ENCODE measurements at places on chromosomes 1 and 21.

DNA sequence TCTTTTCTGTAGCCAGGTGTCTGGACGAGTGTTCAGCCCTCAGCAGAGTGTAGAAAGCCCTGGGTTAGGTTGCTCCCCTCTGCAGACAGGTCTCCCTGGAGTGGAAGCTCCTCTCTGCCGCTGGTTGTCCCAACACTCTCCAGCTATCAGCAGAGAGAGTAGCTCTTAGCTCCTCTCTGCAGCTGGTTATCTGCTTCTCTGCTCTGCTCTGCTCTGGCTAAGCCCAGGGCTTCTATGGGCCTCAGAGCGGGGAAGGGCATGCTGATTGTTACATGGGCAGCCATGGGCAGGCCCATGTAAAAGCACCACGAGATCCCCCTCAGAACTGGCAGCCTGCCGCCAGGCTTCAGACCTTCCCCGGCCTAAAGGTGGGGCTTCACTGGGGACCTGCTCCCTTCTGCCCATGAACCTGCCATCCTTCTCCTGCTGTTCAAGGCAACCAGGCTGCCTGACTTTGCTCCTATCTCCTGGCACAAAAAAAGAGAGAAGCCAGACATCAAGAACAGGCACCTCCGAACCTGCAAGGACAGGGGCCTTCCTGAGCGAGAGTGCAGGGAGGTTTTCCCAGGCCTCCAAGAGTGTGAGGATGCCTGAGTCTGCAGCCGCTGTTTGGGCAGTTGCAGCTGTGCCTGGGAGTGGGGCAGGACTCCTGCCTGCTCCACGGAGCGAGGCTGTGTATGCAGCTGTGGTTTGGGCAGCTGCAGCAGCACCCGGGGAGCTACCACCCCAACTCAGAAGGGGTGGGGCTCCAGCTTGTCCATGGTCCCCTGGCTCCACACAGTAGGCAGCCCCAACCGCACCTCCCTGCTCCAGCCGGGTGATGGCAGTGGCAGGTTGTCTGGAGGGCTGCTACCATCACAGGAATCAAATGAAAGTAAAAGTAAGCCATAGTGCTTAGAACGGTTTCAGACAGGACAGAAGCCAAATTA, 973.7 kb downstream of the LTN1 start:
- no peak for DNase-seq

GRCh38 chr1:32361674-32362473, 411 bp downstream of the FAM229A start:
- no peak for DNase-seq

- DNase-seq: no peak
Measured at GRCh38 chr21:43957611-43958362, 54.3 kb upstream of the TRAPPC10 start.

DNA sequence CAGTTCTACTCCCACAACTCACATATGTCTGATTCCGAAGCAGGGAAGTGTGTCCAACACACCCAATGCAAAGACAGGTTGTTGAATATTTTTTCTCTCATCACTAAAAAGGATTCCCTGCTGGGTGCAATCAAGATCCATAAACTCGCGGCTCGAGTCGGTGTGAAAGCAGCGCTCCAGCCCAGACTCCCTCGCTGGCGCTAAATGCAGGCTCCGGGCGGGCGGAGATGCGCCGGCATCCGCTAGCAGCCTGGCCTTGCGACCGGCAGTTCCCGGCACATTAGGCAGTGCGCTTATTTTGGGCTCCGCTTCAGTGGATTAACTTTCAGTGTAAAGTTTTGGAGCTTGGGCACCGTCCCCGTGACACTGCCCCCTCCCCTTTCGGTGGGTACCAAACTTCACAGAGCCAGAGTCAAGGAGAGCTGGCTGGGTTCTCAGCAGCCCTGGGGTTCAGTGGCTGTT, 87.7 kb upstream of the POU3F1 start:
- DNase-seq: no peak

DNA sequence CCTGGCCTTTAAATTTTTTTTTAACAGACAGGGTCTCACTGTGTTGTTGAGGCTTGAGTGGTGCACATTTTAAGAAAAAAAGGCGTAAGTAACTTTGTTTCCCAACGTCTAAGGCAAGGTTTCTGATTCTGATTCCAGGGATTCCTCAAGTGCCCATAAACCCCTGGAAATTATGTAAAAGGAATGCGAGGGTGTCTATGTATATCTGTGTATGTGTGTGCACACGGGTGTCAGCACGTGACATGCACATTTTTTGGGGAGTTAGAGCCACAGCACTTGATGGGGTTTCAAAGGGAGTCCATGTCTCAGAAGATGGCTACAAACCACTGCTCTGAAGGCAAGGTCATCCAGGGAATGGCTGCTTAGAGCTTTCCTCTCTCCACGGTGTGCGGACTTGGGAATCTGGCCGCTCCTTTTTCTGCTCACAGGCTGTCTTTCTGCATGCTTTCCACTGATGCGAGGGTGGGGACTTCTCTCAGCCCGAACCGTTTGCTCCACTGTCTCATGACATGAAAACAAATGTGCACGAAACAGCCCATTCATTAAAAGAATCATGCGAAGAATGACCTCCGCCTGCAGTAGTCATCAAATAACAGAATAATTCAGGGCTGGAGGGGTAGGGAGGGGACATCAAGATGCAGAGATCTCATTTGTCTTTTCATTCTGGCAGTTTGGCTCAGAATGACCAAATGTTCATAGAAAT, 18.7 kb upstream of the RERE start:
- no peak for DNase-seq

- no peak for DNase-seq
Measured at GRCh38 chr1:11187494-11187893, 1.7 kb upstream of the ANGPTL7 start.

DNA sequence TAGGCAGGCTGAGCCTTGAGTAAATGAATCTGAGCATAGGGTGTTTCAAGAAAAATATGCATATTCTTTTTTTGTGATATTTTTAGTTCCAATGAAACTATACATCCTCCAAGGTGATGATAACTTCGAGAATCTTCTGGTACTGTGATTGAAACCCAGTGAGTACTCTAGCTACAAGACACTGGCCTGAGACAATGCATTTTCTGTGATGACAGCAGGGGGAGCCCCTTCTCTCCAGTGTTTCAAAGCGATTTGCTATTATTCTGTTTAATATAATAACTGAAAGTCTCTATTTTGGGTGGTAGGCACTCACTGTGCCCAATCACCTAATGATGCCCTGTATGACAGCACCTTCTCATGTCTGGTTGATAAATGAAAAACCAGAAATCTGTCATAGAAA, 12.1 kb downstream of the IRF2BP2 start:
- DNase-seq: no peak

- DNase-seq: no peak
Measured at GRCh38 chr1:190373705-190374336, 103.8 kb downstream of the BRINP3 start.

DNA sequence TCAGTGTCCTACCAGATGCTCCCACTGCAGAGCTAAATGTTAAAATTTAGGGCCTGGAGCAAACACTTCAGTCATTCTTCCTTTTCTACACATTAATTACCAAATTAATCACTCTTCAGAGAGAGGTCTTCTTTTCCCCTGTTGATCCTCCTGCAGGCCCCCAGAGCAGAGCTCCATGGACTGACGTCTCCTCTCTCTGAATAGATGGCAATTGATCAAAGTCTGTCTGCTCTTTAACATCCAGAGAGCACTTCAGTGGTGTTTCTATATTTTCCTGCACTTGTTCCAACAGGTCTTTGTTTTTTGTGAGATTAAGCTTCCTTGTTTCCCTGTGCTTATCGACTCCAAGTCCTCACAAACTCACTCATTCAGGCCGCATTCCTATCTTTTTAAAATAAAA, 239.3 kb downstream of the SIPA1L2 start:
- no peak for DNase-seq

DNA sequence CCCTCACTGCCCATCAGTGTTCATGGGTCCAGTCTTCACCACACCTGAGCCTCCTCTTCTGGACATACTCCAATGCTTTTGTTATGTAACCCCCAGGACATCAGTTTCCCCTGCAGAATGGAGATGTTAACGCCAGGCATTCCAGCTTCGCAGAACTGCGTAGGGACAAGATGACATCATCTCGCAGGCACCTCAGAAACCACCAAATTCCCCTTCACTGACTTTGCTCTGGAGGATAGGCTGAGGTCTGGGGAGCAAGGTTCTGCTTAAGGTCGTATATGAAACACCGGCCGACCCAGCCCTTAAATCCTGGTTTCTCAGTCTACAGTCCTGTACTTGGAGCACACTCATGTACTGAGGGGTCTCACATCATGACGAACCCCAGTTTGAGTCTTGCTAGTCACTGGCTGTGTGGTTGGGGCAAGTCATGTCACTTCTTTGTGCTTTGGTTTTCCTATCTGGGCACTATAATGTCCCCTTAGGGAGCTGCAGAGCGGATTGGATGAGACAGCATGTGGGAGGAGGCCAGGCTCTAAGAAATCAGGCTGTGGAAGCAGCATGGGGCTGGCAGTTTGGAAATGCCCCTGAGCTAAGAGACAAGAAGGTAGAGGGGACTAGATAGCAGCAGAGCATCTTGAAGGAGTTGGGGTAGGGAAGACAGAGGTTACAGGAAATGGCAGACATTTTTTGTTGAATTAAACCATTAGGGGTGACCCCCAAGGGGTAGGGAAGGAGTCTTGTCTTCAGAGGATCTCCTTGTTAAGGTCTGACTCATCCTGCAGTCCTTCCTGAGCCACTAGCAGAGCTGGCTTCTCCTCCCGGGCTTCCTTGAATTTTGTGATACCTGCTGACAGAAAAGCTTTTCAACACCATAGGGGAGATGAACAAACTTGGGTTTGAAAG, 138.3 kb downstream of the FOXD2 start:
- DNase-seq: no peak

GRCh38 chr1:38585460-38585859, 274.1 kb downstream of the RRAGC start:
- DNase-seq: no peak

DNA sequence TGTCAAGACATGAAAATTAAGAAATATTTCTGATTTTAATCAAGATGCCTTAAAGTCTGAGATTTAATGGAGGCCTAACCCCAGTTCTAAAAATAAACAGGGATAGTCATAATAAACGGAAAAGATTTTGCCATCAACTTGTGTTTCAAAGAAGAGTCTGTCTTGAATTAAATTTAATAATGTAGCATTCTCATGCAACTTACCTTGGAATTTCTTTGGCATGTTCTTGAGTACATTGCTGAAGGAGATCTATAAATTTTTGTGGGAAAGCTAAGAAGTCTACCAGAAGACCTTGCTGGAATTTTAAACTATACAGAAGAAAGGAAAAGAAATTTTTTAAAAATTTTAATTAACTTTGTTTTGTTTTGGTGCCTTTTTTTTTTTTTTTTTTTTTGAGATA, 10.6 kb downstream of the SASS6 start:
- no peak for DNase-seq

DNA sequence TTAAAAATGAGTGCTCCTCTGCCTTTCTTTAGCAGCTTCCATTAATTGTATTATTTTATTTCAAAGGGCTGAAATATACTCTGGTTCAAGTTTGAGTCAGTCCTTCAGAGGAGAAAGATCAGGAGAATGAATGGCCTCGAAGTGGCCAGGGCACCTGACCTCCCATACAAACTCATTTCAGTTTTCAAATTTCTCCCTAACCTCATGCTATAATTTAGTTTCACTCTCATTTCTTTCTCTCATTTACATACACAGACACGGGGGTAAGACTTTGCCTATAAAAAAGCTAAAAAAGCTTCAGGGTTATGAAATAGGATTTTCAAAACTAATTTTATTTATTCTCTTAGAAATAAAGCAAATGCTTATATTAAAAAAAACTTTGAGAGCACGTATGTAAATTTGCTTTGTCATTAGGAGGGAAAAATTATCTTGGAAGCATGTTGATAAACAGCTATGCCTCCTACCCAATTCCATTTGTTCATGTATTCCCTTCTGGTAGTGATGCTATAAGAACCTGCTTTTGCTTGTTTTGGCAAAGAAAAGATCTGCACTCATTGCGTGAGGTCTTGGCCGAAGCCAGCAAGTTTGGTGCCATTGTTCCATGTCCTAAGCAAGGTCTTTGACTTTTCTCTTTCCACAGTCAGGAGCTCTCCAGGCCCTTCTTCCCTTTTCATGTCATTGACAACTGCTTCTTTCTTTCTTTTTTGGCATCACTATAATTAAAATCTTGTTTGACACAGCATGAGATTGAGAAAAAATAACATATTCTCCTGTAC, 80.4 kb upstream of the LRRC53 start:
- DNase-seq: no peak

DNA sequence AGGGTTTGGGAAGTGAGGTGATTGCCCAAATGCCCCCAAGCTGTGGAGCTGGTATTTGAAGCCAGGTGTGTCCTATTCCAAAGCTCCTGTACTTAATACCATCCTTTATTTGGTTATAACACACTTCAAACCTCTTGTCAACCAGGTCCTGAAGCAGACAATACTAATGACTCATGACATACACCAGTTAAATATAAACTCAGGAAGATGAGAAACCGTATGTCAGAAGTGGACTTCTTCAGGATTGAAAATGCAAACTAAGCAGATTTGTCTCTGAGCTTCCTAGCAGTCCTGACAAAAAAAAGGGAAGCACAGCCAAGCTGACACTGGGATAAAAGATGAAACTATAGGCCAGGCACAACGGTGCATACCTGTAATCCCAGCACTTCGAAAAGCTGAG, 70.6 kb downstream of the ALPL start:
- DNase-seq: no peak

- no peak for DNase-seq
Measured at GRCh38 chr1:37501661-37502060, 12.9 kb downstream of the MEAF6 start.

DNA sequence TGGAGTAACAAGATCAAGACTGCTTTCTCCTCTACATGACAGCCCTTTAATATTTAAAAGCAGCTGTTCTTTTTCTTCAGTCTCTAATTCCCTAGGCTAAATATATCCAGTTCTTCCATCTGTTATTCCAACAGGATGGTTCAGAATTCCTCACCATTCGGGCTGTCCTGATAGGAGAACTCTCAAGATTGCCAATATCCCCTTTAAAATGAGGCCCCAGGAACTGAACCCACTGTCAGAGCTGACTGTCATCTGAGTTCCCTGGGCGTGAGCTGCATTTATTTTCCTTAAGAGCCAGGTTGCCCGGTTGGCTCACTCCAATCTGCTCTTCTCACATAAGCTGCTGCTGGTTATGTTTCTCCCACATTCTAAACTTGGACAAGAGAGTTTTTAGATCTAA, 177.6 kb downstream of the MIS18A start:
- no peak for DNase-seq

GRCh38 chr1:91036894-91037829, 15.3 kb upstream of the ZNF644 start:
- DNase-seq: no peak

- DNase-seq: no peak
Measured at GRCh38 chr1:180249725-180250498, 19.8 kb downstream of the LHX4 start.

GRCh38 chr1:230867101-230867902, 1.0 kb downstream of the C1orf198 start:
- DNase-seq: no peak

GRCh38 chr1:51776408-51776807, 102.1 kb downstream of the NRDC start:
- no peak for DNase-seq

GRCh38 chr21:36700971-36701755, 2.2 kb downstream of the SIM2 start:
- no peak for DNase-seq

- DNase-seq: no peak
Measured at GRCh38 chr1:10014016-10014415, 17.0 kb downstream of the RBP7 start.

All from NCI-H1417 treated with DMSO at 0.1 percent for 48 hours (cell line).